ENCODE measurements at places on chromosomes 6 and 20.

DNA sequence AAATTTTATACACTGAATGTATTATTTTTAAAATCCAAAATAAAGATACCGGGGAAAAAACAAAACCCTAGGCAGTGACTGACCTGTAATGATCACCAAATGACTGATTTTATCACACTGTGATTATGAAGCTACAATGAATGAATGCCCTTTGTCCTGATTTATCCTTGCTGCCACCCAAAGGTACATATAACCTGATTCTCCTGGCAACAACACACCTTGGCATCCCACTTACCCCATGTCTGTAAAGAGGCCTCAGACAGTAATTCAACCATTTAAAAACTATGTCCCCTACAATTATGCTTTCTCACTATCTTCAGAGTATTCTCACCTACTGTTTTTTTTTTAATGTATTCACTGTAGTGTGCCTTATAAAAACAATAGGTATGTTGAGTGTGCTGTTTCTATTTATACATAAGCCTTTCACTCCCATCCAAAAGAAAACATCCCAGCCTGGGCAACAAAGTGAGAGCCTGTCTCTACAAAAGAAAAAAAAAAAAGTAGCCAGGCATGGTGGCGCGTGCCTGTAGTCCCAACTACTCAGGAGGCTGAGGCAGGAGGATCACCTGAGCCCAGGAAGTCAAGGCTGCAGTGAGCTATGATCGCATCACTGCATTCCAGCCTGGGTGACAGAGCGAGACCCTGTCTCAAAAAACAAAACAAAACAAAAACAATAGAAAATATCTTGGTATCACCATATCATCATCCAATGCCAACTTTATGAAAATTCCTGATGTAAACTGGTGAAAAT lies 21.7 kb downstream of the B4GALT5 start:
- DNase-seq = no peak

- no peak for DNase-seq
Measured at GRCh38 chr6:44535446-44535845, 147.9 kb downstream of the CDC5L start.

DNA sequence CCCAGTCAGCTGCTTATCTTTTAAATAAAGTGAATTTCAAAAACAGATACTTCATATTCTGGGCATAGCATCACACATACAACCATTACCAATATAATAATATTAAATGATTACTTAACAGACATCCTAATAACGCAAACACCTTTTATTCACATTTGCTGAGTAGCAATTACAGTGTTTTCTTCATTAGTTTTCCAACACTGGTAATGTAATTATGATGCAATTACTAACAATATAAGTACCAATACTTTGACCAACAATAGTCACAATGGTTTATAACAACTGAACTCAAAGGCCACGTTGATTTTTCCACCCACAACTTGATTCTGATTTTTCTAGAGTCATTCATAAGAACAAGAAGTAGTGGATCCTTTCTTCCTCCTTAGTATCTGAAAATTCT lies 104.1 kb downstream of the MYB start:
- DNase-seq = no peak

DNA sequence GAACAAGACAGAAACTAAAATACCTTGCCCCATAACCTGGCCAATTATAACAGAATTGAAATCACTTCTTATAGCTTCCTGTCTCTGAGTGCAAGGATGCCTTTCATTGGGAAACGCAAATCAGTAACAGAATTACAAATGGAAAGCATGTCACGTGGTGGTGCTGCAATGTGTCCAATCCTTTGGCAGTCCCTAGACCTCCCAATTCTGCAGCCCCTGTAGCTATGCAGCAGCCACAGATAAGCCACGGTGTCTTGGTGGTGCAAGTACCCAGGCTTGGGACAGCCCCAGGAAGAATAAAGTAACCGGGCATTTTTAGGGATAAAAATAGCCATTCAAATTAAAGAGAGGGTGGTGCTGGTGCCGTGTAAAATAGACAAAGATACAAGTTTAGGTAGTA lies 134.6 kb upstream of the CCN2 start:
- peak; percentile 80 for DNase-seq
